ENCODE measurements at places on chromosomes 3 and 15. TPM values are rescaled to one million over a fixed set of nuclear protein-coding genes. Genes with fewer than 3 reads are reported as not detected.

DNA sequence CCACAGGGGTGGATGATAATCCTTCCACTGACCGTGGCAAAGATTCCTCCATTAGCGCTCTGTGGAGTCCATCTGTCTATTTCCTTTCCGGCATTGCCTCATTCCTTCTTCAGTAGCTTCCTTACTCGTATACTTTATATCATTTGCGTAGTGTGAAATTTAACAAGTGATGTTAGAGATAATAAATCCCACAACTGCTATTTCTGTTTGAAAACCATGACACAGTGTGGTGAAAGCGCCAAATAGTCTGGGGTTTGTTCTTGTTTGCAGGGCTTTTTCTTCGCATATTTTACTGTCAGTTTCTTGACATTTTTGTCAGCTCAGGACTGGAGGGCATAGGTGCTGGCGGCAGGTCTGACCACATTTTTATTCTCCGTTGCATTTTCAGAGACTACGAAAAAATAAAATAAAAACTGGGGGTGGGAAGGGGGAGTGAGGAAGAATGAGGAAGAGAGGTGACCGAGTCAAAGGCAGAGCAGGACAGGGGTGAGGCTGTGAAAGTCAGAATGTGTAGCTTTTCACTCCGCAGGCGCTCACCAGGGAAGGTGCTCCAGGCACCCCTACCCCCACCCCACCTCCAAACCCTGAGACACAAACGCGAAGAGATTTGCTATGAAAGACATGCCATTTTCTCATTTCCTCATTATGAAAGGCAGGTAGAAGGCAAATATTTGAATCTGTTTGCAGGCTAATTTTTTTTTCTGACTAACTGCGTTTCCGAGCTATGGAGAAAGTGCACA lies 965.0 kb downstream of the MCTP2 start:
- no peaks in the 10 kb centered on the region for H3K27me3 ChIP-seq
- no peak overlapping the region for H3K27ac ChIP-seq
- H3K4me1 ChIP-seq: no peaks in the 10 kb centered on the region
- no peaks in the 10 kb centered on the region for H3K36me3 ChIP-seq

DNA sequence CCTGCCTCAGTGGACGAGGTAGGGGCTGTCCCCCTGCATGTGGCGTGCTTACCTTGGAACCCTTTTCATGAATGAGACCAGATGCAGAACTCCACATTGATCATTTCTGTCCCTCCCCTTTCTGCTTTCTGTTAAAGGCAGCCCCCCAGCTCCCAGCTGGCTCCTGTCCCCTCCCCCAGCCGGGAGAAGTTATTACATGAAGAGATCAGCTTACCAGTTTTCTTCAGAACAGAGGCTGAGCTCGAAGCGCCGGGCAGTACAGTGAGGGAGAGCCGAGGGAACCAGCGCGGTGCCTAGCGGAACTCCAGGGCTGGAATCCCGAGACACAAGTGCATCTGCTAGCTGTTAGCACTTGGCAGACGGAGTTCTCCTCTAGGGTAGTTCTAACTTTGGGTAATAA lies 263.3 kb upstream of the NR2E3 start:
- H3K27ac ChIP-seq: no peak overlapping the region
- no peaks in the 10 kb centered on the region for H3K36me3 ChIP-seq
- DNase-seq: peak; percentile 84
- H3K27me3 ChIP-seq: no peaks in the 10 kb centered on the region
- H3K4me1 ChIP-seq: peaks cover 10% of the 10 kb centered on the region

GRCh38 chr3:137121704-137122314 lies 164.0 kb downstream of the IL20RB start:
- no peak overlapping the region for H3K4me3 ChIP-seq
- no peak overlapping the region for H3K27ac ChIP-seq
- no peak for DNase-seq
- no peaks in the 10 kb centered on the region for H3K27me3 ChIP-seq
- H3K4me1 ChIP-seq: no peaks in the 10 kb centered on the region
- no peaks in the 10 kb centered on the region for H3K36me3 ChIP-seq

DNA sequence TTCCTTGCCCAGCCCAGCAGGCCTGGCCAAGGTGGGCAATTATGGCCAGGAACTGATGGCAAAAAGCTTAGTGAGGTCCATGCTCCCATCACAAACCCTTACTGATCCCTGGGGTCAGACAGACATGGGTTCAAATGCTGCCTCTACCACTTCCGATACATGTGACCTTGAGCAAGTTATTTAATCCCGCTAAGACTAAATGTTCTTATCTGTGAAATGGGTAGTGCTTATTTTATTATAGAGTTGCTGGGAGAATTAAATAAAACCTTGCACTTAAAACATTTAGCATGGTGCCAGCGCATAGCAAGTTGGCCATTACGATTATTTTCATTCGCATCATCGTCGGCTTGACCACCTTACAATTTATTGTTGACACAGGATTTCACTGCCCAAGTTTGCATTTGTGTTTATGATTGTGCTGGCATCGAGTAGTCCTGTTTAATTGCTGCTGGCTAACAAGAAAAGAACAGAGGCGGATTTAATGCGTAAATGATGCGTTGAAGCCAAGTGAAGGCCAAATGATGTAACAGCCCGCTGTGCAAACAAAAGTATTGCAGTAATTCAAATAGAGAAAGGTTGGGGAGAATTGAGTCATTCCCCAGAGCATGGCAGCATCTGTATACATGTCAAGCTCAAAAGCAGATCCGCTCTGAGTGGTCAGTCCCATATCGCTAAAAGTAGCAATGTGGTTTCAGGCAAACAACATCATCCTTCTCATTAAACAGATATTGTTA lies 7.3 kb upstream of the FURIN start:
- no peak overlapping the region for H3K4me3 ChIP-seq
- H3K27me3 ChIP-seq: peaks cover 5% of the 10 kb centered on the region
- no peak for DNase-seq
- H3K36me3 ChIP-seq: no peaks in the 10 kb centered on the region
- H3K4me1 ChIP-seq: no peaks in the 10 kb centered on the region
- no peak overlapping the region for H3K27ac ChIP-seq

- no peaks in the 10 kb centered on the region for H3K4me1 ChIP-seq
- DNase-seq: no peak
- no peaks in the 10 kb centered on the region for H3K27me3 ChIP-seq
- H3K27ac ChIP-seq: no peak overlapping the region
These were observed 250.5 kb upstream of the RORA start for GRCh38 chr15:61479613-61480012.

GRCh38 chr15:27095886-27096624 lies 125.1 kb downstream of the GABRG3 start:
- H3K27ac ChIP-seq: no peak overlapping the region
- no peaks in the 10 kb centered on the region for H3K27me3 ChIP-seq
- no peaks in the 10 kb centered on the region for H3K36me3 ChIP-seq
- peaks cover 19% of the 10 kb centered on the region for H3K4me1 ChIP-seq
- DNase-seq: peak; percentile 64

- H3K36me3 ChIP-seq: peaks cover 12% of the 10 kb centered on the region
- H3K27ac ChIP-seq: no peak overlapping the region
- H3K4me1 ChIP-seq: no peaks in the 10 kb centered on the region
- H3K4me3 ChIP-seq: no peak overlapping the region
- DNase-seq: no peak
These were observed 89.7 kb upstream of the CGNL1 start for GRCh38 chr15:57286446-57287122.

The C2CD4B gene
- total RNA-seq: 4.5 TPM

The PDCD7 gene
- 24.2 TPM for total RNA-seq

The P2RY13 gene
- 1.1 TPM for total RNA-seq

- no peak for DNase-seq
- H3K4me1 ChIP-seq: no peaks in the 10 kb centered on the region
- no peak overlapping the region for H3K27ac ChIP-seq
- H3K27me3 ChIP-seq: no peaks in the 10 kb centered on the region
- H3K4me3 ChIP-seq: no peak overlapping the region
These were observed 738.8 kb upstream of the SGO1 start for GRCh38 chr3:20924646-20925385.

GRCh38 chr3:44477312-44478030 lies at the start of gene ZNF445:
TSS of gene ZNF445 (minus strand) at chr3:44477670. CDS start at chr3:44455549, 22,121 bp downstream.
- H3K4me3 ChIP-seq: peak within 1 kb of the TSS; percentile 75
- H3K27me3 ChIP-seq: no peaks in the 10 kb centered on the region
- H3K27ac ChIP-seq: peak within 1 kb of the TSS; percentile 74
- peaks cover 30% of the 10 kb centered on the region for H3K4me1 ChIP-seq

GRCh38 chr15:27043770-27044169 lies 72.8 kb downstream of the GABRG3 start:
- H3K4me1 ChIP-seq: no peaks in the 10 kb centered on the region
- H3K27me3 ChIP-seq: no peaks in the 10 kb centered on the region
- H3K27ac ChIP-seq: no peak overlapping the region
- no peaks in the 10 kb centered on the region for H3K36me3 ChIP-seq

The IL17RD gene
- 10.8 TPM for total RNA-seq

The GPR27 gene
- total RNA-seq: 2.2 TPM

GRCh38 chr3:10957976-10958749 lies 34.4 kb upstream of the SLC6A1 start:
- H3K27me3 ChIP-seq: no peaks in the 10 kb centered on the region
- no peaks in the 10 kb centered on the region for H3K36me3 ChIP-seq
- no peak overlapping the region for H3K4me3 ChIP-seq
- H3K27ac ChIP-seq: no peak overlapping the region
- H3K4me1 ChIP-seq: peaks cover 13% of the 10 kb centered on the region

DNA sequence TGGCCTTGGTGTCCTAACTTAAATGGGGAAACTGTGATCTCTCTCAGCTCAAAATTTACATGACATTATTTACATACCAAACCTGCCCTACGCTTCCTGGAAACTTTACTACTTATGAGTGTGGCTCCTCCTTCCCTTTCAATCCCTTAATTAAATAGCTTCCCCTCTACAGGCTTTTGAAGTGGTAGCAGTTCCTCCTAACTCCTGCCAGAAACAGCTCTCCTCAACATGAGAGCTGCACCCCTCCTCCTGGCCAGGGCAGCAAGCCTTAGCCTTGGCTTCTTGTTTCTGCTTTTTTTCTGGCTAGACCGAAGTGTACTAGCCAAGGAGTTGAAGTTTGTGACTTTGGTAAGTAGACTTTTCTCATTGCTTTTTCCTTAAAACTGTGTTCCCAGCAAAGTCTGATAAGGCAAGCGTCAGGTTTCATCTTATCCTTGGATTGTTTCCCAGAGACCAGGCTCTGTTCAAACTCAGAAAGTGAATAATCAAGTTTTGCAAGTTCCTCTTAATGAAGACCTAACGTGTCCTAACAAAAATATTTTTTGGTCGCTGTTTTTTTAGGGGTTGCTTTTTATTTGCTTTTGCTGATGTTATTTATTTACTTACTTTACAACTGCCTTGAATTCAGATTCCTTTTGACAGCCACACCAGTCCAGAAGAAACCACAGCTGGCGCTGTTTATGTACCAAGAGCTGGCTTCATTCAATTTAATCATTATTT lies at the start of gene ACP3:
ACP3 (plus strand) TSS at position 179 of the 720 bp plus-strand sequence; CDS start at position 229, 50 bp downstream.
- H3K27ac ChIP-seq: no peak within 1 kb of the TSS
- no peaks in the 10 kb centered on the region for H3K36me3 ChIP-seq
- DNase-seq: no peak
- H3K4me3 ChIP-seq: no peak within 1 kb of the TSS
- no peaks in the 10 kb centered on the region for H3K27me3 ChIP-seq

The SLC28A1 gene
- total RNA-seq: not detected

DNA sequence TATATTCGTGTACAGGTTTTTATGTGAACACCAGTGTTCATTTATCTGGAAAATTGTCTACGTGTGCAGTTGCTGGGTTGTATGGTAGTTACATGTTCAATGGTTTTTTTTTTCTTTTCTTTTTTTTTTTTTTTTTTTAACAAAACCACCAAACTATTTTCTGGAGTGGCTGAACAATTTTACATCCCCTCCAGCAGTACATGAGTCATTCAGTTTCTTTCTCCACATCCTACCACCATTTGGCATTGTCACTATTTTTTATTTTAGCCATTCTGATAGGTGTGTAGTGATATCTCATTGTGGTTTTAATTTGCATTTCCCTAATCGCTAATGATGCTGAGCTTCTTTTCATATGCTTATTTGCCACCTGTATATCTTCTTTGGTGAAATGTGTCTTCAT lies 256.3 kb upstream of the EOMES start:
- no peak for DNase-seq
- H3K27me3 ChIP-seq: peaks cover 3% of the 10 kb centered on the region
- H3K4me1 ChIP-seq: no peaks in the 10 kb centered on the region
- no peak overlapping the region for H3K4me3 ChIP-seq

GRCh38 chr15:61404567-61404966 lies 175.5 kb upstream of the RORA start:
- H3K27me3 ChIP-seq: no peaks in the 10 kb centered on the region
- DNase-seq: no peak
- H3K4me1 ChIP-seq: no peaks in the 10 kb centered on the region
- H3K27ac ChIP-seq: no peak overlapping the region

- no peak for DNase-seq
- H3K27ac ChIP-seq: no peak overlapping the region
These were observed 40.9 kb upstream of the MYO5C start for GRCh38 chr15:52336529-52336928.

- no peaks in the 10 kb centered on the region for H3K27me3 ChIP-seq
- H3K4me3 ChIP-seq: no peak overlapping the region
- no peaks in the 10 kb centered on the region for H3K36me3 ChIP-seq
These were observed 85.6 kb downstream of the BCHE start for GRCh38 chr3:165751637-165752036.

GRCh38 chr3:123373474-123373987 lies 75.4 kb downstream of the ADCY5 start:
- no peak for DNase-seq
- H3K4me3 ChIP-seq: no peak overlapping the region
- H3K27ac ChIP-seq: peak overlapping the region; percentile 85
- peaks cover 77% of the 10 kb centered on the region for H3K4me1 ChIP-seq
- no peaks in the 10 kb centered on the region for H3K36me3 ChIP-seq

DNA sequence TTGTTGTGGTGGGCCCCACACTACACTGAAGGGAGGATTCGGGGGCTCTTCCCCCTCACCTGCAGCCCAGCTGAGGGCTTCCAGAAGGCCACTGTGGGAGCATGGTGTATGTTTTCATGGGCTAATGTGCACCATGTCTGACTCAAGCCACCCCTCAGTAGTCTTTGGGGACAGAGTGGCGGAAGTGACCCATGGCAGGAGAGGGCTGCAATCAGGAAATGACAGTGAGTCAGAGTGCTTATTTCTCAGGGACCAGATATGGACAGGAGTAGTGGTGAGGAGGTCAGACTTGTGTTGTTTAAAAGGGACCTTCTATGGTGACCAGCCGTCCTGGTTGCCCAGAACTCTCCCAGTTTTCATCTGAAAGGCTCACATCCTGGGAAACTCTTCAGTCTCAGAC lies 32.8 kb upstream of the SLC9A9 start:
- no peak overlapping the region for H3K4me3 ChIP-seq
- no peak overlapping the region for H3K27ac ChIP-seq
- no peaks in the 10 kb centered on the region for H3K27me3 ChIP-seq
- H3K4me1 ChIP-seq: no peaks in the 10 kb centered on the region
- no peak for DNase-seq

DNA sequence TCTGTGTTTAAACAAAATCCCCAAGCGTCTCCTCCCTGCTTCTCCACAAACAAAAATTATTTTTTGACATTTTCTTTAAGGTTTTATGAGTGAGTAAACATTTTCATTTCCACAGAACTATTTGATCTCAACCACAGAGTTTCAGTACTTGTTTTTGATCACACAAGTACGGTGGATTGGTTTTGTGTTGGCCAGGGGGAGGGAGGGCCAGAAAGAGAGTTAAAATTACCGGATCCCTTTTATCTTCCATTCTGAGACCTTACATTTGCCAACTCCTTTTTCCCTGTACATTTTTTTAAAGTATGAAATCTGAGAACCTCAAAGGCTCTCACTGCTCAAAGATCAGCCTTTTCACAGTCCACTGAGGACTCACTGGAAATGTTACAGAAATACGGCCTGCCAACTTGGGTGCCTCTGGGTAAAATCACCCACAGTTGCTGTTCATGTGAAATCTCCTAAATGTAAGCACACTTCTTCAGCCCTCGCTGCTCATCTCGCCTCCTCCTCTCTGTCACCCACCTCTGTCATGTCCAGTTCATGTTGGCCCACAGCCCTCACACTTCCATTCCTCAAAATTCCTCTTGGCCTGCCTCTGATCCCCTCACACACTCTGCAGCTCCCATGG lies 1.7 kb downstream of the HOMER2 start:
- DNase-seq: no peak
- no peaks in the 10 kb centered on the region for H3K27me3 ChIP-seq
- no peaks in the 10 kb centered on the region for H3K36me3 ChIP-seq

Data from esophagus muscularis mucosa (tissue), 4 donors.